ENCODE measurements at places on chromosomes 6 and 20.

DNA sequence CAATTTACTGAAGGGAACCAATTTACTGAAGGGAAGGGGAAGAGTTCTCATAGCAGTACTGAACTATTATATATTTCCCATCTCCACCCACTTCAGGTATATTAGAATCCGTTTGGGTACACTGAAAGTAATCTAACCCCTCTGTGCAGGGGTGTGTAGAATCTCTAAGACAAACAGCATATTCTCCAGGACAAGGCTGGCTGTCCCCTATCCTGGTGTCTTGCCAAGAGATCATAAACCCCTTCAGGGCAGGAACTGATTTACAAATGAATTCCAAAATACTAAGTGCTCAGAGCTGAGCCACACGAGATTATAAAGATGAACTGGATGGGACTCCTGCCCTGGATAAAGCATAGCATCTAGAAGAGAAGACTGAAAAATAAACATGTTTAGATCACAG is 9.2 kb downstream of the ASF1A start:
- no peak for DNase-seq

DNA sequence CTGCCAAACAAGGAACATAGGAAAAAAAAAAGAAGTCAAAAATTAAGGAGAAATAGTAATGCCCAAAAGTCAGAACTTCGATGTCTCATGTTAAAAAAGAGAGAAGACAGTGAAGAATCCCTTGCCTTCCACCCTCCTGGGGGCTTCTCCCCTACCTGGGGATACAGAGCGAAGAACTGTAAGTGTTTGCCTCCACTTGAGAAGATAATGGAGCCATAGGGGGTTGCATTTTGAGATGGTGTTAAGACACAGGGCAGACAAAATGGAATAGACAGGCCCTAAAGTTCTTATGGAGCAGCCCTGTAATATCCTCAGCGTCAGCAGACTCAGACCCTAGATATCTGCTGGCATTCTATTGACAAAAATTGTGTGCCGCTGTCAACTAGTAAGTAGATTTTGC is 222.2 kb upstream of the MAP3K7 start:
- no peak for DNase-seq

DNA sequence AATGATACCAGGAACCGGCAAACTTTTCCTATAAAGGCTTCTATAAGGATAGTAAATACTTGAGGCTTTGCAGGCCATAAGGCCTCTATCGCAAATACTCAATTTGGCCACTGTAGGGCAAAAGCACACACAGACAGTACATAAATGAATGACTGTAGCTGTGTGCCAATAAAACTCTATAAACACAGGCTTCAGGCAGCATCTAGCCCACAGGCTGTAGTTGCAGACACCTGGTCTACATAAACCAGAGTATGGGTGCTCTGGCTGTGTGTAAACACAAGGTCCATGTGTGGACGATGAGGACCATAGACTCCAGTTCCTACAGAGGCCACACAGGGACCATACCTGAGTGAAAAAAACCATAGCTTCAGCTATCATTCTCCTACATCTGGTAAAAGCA is 52.2 kb downstream of the ZMYND8 start:
- no peak for DNase-seq

- DNase-seq, result no peak
Measured at GRCh38 chr20:6784210-6784631, 16.7 kb downstream of the BMP2 start.

DNA sequence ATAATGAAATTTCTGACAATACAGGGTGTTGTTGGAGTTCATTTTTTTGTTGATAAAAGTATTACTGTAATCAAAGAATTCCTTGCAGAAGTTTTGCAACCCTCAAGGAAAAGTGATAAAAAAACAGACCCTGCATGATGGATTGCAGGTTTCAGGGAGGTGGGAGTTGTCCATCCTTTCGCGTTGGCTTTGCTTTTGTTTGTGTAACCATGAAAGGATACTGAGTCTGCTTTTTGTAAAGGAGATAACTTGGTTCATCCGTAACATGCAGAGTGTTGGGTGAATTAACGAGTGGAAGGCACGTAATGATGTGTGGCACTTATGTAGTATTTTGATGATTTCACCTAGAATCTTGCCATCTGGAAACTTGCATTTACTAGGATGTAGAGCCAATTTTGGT is 23.6 kb downstream of the FOXO3 start:
- no peak for DNase-seq

DNA sequence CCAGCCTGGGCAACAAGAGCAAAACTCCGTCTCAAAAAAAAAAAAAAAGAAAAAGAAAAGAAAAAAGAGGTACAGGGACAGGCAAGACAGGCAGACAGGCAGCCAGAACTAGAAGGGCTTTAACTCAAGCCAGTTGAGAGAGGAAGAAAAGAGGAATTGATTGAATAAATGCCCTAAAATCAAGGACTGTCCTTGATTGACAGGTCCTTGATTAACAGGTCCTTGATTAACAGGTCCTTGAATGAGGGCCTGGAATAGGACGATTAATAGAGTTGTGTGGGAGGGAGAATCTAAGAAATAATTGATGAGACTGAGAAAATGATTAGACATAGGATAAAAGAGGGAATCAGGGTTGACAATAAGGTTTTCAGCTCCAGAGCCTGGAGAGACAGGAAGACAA is 36.1 kb downstream of the ZC2HC1B start:
- no peak for DNase-seq

DNA sequence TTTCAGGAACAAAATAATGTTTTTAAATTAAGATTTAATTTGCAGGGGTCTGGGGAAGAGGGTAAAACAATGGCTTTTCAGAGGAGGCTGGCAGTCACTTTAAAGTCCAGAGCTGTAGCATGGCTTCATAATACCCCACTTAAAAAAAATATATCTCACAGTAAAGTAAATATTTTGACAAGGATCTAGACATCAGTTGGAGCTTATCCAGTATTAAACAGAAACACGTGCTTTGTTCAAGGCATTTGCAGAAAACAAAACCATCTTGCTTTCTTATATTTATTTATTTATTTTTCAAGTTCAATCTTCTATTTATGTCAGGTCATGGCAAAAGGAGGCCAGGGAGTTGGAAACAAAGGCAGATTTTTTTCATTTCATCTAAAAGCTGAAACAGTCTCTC is 53.3 kb upstream of the PRL start:
- no peak for DNase-seq

- DNase-seq, result no peak
Measured at GRCh38 chr20:34567892-34568865, 9.7 kb downstream of the MAP1LC3A start.

DNA sequence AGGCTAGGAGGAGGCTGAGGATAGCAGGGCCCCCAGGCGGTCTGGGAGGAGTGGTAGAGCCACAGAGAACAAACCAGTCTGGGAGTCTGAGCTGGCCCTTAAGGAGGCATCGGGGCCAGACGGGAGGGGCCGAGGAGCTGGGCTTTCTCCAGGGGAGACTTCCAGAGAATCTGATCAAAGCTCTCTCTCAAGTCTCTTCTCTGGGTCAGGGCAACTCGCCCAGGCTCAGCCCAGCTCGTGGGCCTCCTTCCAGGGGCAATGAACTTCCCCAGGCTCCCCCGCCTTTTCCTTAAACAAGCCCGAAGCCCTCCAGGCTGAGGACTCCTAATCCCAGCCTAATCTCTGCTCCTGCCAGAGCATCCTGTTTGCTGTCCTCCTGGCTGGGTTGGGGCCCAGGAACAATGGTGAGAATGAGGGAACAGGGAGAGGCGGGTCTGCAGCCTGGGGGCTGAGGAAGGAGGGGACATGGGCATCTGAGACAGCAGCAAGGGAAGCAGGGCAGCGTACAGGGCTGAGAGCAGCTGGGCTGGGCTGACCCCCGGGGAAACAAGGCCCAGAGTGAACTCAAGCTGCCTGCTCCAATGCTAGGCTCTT is 173.6 kb downstream of the ANKRD60 start:
- DNase-seq, result no peak

DNA sequence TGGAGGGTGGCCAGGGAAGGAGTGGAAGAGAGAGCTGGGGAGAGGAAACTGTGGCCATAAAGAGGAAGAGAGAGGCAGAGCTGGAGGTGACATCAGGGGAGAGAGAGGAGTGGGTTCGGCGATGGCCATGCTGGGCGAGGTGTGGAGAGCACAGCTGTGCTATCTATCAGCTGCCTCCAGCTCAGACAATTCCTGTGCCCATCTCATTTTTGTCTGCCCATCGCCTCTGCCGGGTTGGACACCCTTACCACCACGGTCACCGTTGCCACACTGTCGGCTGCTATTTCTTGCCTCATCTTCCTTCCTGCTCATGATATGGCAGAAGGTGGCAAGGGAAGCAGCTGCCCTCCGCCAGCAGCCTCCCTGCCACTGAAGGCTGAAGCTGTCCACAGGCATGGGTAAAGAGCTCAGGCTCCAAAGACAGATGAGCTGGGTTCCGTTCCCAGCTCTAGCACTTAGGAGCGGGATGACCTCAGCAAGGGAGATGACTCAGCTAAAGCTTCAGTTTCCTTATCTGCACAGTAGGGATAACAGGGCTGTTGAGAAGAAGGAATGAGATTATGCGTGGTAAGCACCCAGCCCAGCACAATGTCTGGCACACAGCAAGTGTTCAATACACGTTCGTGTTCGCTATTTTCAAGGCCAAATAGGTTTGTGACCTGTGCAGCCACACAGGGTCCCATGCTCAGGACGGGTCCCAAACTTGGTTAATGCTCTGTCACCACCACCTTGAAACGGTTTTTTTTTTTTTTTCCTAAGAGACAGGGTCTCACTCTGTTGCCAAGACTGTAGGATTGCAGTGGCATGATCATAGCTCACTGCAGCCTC is 21.9 kb upstream of the TAF8 start:
- no peak for DNase-seq

DNA sequence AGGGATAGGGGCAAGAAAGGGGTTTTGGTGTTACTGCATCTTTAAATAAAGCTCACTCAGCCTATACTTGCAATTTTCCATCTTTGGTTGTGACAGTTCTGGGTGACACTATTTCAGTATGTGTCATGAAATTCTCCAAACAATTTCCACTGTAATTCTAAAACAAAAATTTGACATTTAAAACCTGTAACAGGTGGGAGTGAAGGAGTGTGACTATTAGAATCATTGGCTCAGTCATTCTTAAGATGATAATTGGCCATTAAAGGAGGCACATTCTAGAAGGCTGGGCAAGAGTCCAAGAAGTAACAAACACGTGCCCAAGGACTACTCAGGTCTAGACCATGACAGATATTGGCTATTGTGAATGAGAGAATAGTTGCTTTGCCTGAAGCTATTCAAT is 153.3 kb upstream of the ARG1 start:
- no peak for DNase-seq

DNA sequence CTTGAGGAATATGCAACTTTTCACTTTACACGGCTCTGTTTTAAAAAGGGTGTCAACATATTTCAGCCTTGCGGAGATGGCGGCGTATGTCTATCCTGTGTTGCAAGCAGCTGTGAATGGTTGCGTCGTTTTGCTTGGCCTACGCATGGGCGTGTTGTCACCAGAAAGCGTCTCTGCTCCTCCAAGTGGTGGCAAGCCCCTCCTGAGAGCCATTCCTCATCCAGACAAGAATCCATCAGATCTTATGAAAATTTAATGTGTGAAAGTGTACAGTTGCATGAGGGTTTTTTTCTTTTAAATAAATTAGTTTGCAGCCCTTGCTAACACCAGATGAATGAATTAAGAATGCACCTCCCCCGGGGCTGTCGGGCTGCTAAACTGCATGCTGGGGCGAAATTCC is 114.4 kb downstream of the PHACTR3 start:
- DNase-seq, result no peak

DNA sequence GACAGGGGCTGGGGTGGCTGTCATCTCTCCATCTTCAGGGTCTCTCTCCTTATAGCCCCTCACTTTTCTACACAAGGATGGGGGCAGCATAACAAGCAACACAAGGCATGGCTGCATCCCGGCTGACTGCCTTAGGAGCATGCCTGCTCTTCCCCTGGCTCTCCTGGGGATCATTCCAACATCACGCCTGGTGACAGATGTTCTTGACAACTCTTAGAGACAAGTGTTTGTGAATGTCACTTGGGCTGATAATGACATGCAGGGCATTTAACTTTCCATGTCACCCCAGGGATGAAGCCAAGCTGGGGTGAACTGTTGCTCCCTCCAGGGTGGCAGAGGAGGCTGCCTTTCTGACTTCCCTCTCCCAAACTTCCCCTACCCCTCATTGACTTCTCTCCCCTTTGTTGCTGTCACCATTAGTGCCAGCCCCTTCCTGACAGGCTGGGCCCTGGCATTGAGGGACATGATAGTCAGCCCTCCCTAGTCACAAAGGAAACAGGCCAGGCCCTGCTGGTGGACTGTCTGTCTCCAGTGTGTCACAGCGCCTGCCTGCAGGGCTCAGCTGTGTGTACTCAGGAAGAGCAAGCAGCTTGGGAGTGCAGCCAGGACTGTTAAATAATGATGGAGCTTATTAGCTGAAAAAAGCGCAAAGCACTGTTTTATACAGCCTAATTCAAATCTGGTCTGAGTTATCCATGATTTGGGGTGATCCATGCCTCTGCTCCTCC is 161.8 kb downstream of the LRFN2 start:
- no peak for DNase-seq

GRCh38 chr6:142011156-142011555 is 121.6 kb upstream of the GJE1 start:
- no peak for DNase-seq

DNA sequence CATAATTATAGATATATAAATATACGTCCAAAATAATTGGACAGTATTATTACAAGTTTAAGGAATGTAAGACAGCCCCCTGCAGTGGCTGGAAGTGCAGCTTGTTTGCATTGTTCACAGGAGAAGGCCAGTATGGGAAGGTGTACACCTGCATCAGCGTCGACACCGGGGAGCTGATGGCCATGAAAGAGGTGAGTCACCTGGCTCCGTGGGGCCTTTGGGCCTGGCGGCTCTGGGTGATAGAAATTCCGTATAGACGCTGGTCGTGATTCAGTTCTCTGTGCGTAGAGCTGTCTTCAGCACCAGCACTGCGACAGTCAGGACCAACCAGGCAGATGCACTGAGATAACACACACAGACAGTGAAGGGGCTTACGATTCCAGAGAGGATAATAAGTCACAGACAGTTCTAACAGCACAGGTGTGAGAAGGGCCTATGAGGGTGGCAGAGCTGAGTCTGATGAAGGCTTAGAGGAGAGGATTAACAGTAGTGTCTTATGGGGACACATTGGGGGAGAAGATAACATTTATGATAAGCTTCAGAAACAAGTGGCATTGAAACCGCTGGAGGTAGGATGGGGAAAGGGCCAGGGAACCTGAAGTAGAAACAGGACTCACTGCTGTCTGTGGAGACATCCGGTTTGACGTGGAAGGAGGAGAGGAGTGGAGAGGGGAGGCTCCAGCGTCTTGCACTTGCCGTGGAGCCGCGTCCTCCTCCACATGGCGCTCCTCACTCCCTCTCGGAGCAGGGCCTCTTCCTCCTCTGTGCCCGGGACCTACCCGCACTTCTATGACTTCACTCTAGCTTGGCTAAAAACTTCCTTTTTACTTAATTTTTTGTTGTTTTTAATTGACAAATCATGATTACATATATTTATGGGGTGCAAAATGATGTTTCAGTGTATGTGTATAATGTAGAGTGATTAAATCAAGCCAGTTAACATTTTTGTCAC is 116.5 kb downstream of the MAP3K4 start:
- no peak for DNase-seq

Measured in non-pigmented ciliary epithelial cell (primary cell).